ENCODE measurements at places on chromosomes 11 and 22. TPM values are rescaled to one million over a fixed set of nuclear protein-coding genes. Genes with fewer than 3 reads are reported as not detected.

The GRM5 gene
- total RNA-seq = 0.03 TPM

The MDK gene
- 252 TPM for total RNA-seq

The CCDC73 gene
- not detected for total RNA-seq

The KRTAP5-8 gene
- total RNA-seq = not detected

The GNAZ gene
- total RNA-seq = 11.9 TPM

The MB gene
- total RNA-seq = 17.3 TPM

The RBMXL2 gene
- total RNA-seq = 0.10 TPM

The SSTR3 gene
- total RNA-seq = 0.08 TPM

The TRIM29 gene
- 0.64 TPM for total RNA-seq

The ABCG4 gene
- 0.39 TPM for total RNA-seq

The GGT5 gene
- 3.6 TPM for total RNA-seq

The BDNF gene
- 0.36 TPM for total RNA-seq

The CAPRIN1 gene
- total RNA-seq = 266 TPM

The OR52H1 gene
- total RNA-seq = 0.15 TPM

The SLC22A25 gene
- total RNA-seq = not detected

The YPEL1 gene
- 4.0 TPM for total RNA-seq

The CYP2D6 gene
- total RNA-seq = 2.7 TPM

The PLEKHA7 gene
- 11.6 TPM for total RNA-seq

The SAA2 gene
- total RNA-seq = 4.0 TPM

The TBCEL gene
- total RNA-seq = 23.2 TPM

The OR5W2 gene
- not detected for total RNA-seq

The CRYAB gene
- 0.59 TPM for total RNA-seq

The PIWIL4 gene
- 2.1 TPM for total RNA-seq

The INPP5J gene
- total RNA-seq = 1.7 TPM

The CDHR5 gene
- total RNA-seq = not detected

The KRTAP5-1 gene
- not detected for total RNA-seq

The PDHX gene
- total RNA-seq = 63.0 TPM

The OR10A2 gene
- not detected for total RNA-seq

The CCDC88B gene
- total RNA-seq = 17.1 TPM

The SESN3 gene
- 1.4 TPM for total RNA-seq

The TMEM121B gene
- total RNA-seq = 0.44 TPM

The FCHSD2 gene
- total RNA-seq = 31.8 TPM

The CCDC15 gene
- total RNA-seq = 2.8 TPM

The WNT11 gene
- total RNA-seq = 1.1 TPM

The CATSPERZ gene
- 0.64 TPM for total RNA-seq

The OR4B1 gene
- total RNA-seq = not detected

The CRYBB3 gene
- total RNA-seq = 0.67 TPM

The NAALADL1 gene
- 0.23 TPM for total RNA-seq

The IL10RA gene
- 0.41 TPM for total RNA-seq

The CTSF gene
- total RNA-seq = 28.7 TPM

All from Panc1 (cell line).